ENCODE measurements at places on chromosomes 16 and 17.
A peak's percentile ranks its signal among the peaks of the same experiment; 100 is the strongest.

GRCh38 chr16:24009098-24009497 lies 173.3 kb downstream of the PRKCB start:
- no peak for DNase-seq

- DNase-seq = no peak
Measured at GRCh38 chr16:12612598-12613101, 191.0 kb downstream of the CPPED1 start.

DNA sequence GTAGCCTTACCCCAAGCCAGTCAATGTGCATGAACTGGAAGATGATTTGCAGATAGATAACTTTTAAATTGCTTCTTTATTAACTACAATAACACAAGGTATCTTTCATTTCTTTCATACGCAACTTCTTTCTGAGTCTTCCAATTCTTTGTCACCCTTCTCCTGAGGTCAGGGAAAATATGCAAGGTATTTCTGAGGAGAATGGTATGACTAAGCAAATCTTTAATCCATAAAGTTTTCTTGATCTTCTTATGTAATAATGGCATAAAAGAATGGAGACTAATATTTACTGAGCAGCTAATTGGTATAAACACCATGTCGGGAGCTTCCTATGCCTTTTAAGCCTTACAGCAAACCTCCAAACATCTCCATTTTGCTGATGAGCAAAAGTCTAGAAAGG lies 438.9 kb downstream of the KCNJ2 start:
- no peak for DNase-seq

DNA sequence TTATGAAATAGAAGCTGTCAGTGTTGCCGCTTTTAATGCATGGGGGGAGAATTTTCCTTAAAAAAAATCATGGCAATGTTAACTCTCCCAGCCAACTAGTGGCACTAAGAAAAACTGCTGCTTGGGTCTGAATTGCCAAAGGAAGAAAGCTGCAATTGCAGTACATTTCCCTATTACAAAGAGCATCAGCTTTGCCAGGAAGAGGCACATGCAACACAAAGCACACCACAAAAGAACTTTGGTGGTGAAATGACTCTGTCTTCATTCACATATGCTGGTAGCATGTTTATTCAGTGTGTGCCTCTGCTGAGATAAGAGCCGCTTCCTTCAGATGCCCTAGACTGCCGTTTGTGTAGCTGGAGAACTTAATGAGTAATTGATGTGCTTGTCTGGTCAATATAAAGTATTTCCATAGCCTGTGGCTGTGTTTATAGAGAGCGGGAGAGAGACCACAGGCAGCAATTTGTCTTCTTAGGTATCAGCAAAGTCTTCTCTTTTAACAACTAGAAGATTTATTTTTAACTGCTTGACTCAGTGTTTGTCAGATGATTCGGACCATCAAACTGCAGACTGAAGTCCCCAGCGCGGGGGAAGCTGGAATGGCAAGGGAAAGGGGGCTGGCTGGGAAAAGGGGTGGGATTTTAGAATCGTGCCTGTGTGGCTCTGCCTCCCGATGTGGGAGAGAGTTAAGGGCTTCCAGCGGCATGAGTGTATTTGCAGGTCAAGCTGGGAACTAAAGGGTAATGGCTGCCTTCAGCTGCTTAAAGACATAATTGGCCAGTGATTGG lies 115.1 kb downstream of the MRTFB start:
- peak; percentile 31 for DNase-seq

DNA sequence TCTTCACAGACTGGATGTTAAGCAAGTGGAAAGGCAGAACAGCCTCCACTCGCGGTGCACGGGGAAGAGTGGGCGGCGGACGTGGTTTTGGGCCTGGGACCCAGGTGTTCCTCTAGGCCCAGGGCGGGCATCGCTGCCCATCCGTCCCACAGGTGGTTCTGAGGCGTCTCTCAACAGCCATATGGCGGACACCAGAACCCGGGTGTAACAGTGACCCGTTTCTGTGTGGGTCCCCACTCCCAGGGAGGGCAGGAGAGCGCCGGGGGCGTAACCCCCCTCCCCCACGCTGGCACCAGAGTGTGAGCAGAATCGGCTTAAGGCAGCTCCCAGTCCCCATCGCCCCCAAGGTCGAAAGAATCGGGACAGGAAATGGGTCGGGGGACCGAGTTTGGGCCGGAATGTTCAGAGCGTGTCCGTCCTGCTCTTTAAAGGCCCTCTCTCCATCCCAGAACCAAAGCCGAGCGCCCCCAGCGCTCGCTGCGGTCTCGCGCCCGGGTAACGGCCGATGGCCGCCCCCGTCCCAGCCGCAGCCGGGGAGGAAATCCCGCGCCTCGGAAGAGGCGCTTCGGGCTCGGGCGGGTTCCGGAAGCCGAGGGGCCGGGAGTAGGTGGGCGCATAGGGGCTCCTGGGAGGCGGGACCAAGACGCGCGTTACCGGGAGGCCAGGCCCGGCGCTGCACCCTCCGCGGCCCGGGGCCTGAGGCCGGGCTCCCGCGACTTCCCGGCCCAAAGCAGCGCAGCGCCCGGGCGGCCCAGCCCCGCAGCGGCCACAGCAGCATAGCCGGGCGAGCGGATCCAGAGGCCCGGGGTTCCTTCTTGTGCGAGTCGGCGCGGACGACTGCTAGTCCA lies at the start of gene TK2:
Gene TK2, minus strand, starts transcription at position 839 of the 848 bp plus-strand sequence. Its CDS starts 61 bp downstream, at position 778.
- DNase-seq = peak; percentile 94

Data from H7 (cell line).